ENCODE measurements at places on chromosomes 4 and X.
A peak's percentile ranks its signal among the peaks of the same experiment; 100 is the strongest.

DNA sequence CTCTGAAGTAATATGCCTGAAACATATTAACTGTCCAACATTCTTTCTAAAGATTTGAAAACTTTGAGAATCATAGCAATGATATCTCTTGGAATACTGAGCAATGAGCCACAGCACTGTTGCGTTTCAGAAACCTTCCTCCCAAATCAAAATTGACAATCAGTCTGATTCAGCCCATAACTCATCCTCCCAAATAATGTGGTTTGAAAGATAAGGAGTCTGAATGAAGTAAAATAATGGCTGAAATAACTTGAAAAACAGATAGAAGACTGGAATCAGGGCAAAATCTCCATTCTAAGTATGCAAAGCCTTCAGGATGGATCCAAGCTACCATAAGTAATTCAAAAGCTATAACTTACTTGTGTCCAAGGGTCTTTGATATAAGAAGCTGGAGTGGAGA, 98.6 kb upstream of the PLS3 start:
- DNase-seq: no peak

DNA sequence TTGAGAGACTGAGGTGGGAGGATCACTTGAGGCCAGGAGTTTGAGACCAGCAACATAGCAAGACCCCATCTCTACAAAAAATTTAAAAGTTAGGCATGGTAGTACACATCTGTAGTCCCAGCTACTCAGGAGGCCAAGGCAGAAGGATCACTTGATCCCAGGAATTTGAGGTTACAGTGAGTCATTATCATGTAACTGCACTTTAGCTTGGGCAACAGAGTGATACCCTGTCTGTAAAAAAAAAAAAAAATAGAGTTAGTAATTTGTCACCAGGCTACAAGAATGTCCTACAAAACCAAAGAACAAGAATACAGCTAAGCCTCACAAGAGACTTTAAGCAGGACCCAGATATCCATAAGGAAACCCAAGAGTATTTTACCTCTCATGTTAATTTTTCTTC, 27.0 kb upstream of the RAB28 start:
- DNase-seq: no peak

- no peak for DNase-seq
Observed at GRCh38 chrX:49164589-49165360, 2.2 kb downstream of the MAGIX start.

- no peak for DNase-seq
Observed at GRCh38 chrX:45727761-45728160, 527.1 kb upstream of the DIPK2B start.

DNA sequence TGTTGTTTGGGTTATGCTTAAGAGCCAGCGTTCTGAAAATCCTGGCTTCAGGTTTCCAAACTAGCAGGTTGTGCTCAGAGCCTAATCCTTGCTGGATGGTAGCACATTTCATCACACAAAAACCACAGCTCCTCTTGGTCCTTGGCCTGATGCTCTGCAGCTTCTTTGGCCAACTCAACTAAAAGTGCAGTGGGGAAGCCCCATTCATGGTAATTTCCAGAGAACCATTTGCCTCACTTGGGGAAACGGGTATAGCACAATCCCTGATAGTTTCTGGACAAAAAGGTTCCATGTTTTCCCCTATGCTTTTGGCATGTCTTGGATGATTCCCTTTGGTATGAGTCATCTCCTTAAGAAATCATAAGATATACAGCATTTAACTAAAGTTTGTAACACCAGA, 78.7 kb downstream of the SYNPO2 start:
- no peak for DNase-seq

GRCh38 chrX:18833071-18833731, 125.8 kb downstream of the PPEF1 start:
- no peak for DNase-seq

DNA sequence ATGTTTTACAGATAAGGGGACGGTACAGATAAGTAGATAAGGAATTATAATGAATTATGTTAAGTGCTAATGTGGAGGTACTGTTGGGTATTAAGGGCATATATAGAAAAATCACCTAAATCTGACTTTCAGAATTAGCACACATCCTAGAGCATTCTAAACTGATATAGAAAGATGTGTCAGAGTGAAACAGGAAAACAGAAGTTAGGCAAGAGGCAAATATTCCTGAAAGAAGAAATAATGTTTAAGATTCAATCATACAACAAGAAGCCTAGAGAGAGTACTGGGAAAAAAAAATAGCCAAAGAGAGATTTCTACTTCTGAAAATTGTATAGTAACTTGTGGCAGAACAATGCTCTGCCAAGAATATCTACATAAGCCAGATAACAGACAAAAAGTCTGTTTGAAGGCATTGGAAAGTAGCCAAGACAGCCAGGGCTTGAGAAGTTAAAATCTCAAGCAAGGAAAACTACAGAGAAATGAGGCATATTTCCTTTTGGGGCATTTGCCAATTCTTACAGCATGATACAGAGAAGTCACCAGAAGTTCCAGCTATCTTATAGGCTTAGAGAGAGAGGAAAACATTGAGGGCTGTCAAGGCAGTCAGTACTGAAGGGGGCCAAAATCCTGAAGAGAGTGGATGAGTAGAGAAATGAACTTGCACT, 646.0 kb downstream of the RPA4 start:
- no peak for DNase-seq

DNA sequence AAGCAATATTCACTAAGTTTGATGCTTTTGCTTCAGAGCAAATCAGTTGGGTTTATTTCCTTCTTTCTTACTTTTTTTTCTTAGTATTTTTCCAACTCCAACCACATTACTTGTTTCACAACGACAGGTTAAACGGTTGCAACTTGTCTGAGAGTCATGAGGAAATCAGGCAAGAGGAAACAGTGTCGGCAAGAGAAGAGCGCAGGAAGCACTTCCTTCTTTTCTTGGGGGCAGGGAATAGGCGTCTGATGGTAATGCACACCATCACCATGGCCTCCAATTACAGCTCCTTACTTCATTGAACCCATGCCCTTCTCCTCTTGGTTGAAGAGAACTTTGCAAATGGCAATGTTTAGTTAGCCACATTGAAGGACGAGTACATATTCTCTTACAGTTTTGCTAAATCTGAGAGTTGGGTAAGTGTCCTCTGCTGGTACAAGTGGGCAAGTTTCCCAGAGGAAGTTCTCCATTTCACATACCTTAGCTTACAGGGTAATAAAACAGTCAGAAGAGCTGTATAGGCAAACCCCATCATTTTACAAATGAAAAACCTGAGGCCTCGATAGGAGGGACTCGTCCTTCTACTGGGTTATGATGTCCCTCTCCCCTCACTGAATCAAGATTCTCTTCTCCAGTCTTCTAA, 8.3 kb upstream of the CXCL8 start:
- peak; percentile 76 for DNase-seq

- DNase-seq: no peak
Observed at GRCh38 chrX:69226459-69227158, 61.4 kb upstream of the PJA1 start.

GRCh38 chrX:154751669-154752271, 893 bp upstream of the GAB3 start:
- DNase-seq: no peak

- peak; percentile 75 for DNase-seq
Observed at GRCh38 chr4:15778289-15779241, at the start of gene CD38. TSS of gene CD38 (plus strand) at chr4:15778328. CDS start at chr4:15778415, 87 bp downstream.

- DNase-seq: no peak
Observed at GRCh38 chr4:173195109-173195508, 26.5 kb downstream of the GALNT7 start.

- DNase-seq: peak; percentile 12
Observed at GRCh38 chr4:73593631-73594241, 26.5 kb downstream of the RASSF6 start.

DNA sequence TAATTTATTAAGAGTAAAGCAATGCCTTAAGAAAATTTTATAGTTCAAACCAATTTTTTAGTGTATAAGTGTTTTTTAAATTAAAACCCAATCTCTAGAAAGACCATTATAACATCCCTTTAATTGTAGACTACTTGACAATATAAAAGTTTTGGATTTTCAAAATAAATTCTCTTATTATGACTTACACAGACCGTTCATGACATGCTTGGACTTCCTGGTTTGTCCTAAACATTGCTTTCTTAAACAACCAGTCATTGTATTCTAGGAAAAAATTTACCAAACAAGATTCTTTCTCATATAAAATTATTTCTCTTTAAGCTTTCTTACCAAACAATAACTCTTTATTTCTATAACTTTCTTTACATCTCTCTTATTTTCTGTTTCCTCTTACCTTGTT, 49.0 kb upstream of the CXorf51A start:
- DNase-seq: no peak

GRCh38 chr4:37951461-37952352, 8.5 kb upstream of the PTTG2 start:
- DNase-seq: peak; percentile 25

DNA sequence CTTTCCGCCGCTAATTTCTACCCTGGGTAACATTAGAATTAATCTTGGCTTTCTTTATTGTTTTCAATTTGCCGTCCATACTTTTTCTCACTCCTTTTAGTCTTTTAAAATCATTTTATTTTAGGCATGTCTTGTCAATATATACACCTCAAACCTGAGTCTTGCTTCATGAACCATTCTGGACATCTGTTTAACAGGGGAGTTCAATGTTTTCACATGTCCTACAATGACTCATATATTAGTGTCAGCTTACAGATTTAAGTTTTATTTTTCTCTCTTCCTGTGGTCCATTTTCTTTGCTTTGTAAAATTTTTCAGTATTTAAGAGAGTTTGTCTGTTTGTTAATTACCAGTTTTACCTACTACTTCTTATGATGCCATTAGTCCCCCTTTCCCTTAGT, 89.5 kb downstream of the LCORL start:
- no peak for DNase-seq

DNA sequence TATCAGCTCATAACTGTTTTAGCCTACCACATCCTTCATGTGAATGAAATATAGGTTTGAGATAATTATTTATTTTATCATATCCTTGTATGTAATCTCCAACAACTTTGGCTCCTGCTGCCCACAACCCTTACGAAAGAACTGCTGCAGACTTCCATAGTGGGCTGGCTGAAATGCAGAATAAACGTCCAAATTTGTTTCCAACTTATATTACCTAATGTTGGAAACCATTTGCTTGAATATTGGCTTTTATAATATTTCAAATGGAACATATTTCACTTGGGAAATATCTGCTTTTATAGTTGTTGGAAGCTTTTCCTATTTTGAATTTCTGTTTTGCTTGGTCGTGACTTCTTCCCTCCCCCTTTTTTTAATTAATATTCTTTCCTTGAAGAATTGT, 45.0 kb upstream of the ITM2A start:
- DNase-seq: no peak

DNA sequence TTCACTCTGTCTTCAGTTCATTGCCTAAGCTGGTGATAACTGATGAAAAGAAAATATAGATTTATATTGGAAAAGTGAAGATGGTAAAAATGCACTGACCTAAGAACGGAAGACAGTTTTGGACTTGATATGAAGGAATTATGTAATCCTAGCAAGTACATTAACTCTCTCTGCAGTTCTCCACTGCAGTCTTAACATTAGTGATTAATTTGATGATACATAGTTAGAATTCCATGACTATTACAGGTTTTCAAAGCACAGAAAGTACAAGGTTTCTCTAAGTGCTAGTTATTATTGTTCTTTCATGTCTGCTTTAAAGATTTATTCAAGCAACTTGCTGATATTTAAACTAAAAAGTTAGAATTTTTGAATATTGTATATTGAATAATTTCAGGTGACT, 1591.7 kb upstream of the ADGRL3 start:
- no peak for DNase-seq

GRCh38 chr4:20445933-20446723, 194.4 kb downstream of the SLIT2 start:
- no peak for DNase-seq

GRCh38 chr4:80419946-80420345, 84.4 kb downstream of the CFAP299 start:
- DNase-seq: no peak

DNA sequence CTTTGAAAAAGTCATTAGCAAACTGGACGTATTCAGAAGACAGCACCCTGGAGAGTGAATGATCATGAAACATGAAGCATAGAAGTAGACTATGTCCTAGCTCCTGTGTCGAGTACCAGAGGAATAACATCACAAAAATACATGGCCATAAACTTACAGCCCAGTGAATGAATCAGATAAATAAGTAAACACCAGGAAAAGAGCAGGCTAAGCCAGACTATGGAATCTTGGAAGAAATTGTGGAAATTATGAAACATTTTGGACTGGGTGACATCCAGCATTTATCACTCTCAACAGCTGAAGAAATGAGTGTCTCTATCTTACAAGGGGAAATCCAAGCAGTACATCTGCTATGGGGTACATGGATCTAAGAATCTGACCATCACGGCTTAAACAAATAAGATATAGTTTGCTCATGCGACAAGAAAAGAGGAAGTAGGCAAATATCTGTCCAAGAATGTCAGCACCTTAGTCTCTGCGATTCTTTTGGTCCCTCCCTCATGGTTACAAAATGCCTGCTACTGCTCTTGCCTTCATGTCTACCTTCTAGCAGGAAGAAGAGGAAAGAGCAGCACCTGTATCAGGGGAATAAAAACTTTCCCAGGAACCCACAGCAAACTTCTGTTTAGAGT, 481.5 kb downstream of the BCOR start:
- DNase-seq: no peak

- no peak for DNase-seq
Observed at GRCh38 chr4:911871-912490, 20.1 kb downstream of the GAK start.

GRCh38 chr4:150515135-150515534, 66.8 kb upstream of the MAB21L2 start:
- DNase-seq: no peak

DNA sequence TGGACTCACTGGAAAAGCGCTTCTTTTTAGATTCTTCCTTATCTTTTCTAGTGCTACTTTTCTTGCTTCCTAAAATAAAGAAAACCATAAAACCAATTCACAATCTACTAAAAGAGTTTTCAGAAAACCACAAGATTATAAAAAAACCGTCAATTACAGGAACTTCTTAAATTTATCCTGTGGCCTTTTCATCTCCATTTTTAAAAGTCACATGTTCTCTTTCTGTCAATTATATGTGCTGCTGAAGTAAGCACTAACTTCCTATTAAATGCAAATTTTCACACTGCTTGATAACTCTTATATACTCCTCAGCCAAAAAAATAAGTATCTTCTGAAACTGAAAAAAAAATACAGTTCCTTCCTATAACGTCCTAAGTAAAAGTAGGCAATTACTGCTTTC, 32.8 kb downstream of the CENPC start:
- DNase-seq: no peak

GRCh38 chrX:70422851-70423341, at the start of gene GDPD2:
TSS of gene GDPD2 (plus strand) at chrX:70423314. CDS start at chrX:70424985, 1,671 bp downstream.
- no peak for DNase-seq

DNA sequence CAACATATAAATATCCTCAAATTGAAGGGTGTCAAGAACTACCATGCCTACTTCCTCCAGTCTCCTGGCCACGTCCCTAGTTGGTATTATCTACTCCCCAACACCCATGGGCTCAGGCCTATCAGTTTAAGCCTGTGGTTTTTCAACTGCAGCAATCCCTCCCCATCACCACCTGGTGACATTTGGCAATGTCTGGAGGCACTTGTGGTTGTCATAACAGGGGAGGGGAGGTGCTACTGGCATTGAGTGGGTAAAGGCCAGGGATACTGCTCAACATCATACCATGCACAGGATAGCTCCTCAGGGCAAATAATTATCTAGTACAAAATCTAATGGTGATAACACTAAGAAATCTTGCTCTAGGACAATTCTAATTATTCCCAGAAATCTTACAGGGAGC, 95.3 kb downstream of the COMMD8 start:
- DNase-seq: no peak

Data from KG1 (cell line).